ENCODE measurements at places on chromosomes 7 and 10.

- no peak for DNase-seq
Measured at GRCh38 chr7:124412531-124412930, 353.1 kb downstream of the GPR37 start.

DNA sequence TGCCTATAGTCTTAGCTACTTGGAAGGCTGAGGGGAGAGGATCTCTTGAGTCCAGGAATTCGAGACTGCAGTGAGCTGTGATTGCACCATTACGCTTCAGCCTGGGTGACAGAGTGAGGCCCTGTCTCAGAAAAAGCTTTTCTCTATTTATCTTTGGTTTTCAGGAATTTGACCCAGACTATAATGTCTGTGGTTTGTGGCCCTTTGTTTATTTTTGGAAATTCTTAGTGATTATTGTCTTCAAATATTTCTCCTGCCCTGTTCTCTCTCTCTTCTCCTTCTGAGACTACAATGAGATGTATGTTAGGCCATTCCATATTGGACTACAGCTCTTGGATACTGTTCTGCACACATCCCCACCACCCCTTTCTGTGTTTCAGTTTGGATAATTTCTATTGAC, 4.7 kb downstream of the MUC12 start:
- no peak for DNase-seq

GRCh38 chr7:34361663-34362250, 296.3 kb upstream of the NPSR1 start:
- no peak for DNase-seq

- DNase-seq: no peak
Measured at GRCh38 chr7:44081266-44081748, 1.0 kb downstream of the POLM start.

- DNase-seq: no peak
Measured at GRCh38 chr7:15658247-15658646, 28.2 kb downstream of the MEOX2 start.

DNA sequence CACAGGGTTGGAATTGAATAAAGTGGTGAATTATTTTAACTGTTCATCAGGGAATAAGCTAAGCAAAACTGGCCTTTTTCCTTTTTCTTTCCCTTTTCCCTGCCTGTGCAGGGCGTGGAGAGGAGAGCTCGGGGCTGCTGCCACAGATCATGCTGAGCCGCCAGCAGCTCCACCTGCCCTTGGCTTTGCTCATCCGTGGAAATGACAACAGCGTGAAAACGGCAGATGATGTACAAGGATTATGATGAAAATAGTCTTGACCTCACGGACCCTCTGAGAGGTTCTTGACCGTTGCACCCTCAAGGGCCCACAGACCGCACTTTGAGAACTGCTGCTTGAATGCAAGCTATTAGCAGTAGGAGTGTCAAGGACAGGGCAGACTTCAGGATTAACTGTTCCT, 10.6 kb downstream of the PPP2R2D start:
- DNase-seq: no peak

- no peak for DNase-seq
Measured at GRCh38 chr10:91684841-91685240, 52.0 kb upstream of the PPP1R3C start.

- DNase-seq: no peak
Measured at GRCh38 chr10:24214762-24215161, 5.8 kb downstream of the KIAA1217 start.

GRCh38 chr7:1251796-1252539, 19.3 kb downstream of the UNCX start:
- no peak for DNase-seq

- no peak for DNase-seq
Measured at GRCh38 chr7:25319707-25320106, 91.4 kb upstream of the NPVF start.

GRCh38 chr10:16891375-16892313, 74.4 kb upstream of the RSU1 start:
- no peak for DNase-seq

DNA sequence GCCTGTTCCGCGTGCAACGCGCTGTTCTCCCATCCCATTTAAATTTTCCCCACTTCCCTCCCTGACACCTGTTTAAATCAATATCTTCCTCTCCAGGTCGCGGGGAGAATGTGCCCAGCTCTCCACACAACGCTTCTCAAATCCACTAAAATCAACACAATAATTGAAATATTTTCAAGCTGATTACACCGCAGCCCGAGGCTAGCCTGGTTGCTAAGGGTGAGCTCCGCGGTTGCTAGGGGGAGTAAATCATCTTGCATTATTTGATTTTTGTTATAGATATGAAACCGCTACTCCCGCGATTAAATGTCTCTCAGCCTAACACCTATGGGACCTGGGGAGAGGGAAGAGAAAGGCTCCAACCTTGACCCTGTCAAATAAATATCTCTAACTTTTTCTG, 36.2 kb downstream of the UNCX start:
- no peak for DNase-seq

DNA sequence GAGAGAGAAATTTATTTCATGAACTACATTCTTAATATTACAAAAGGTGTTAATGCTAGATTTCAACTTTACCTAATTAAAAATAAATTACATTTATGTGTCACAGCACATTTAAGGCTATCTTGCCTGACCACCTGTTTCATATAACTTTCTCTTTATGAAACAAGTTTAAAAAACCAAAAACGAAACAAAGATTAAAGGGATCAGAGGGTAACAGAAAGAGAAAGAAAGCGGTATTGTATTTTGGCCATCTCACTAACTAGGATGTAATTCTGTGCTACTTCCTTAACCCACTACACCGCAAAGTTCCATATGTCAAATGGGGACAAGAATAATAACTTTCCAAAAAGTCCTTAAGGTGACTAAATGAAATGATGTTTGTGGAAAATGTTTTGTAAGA, 6.3 kb upstream of the RHOBTB1 start:
- no peak for DNase-seq

GRCh38 chr7:74332373-74333176, 43.4 kb downstream of the CLIP2 start:
- DNase-seq: no peak

Data from left forelimb (tissue), 1 donor.